ENCODE measurements at places on chromosomes 3 and 15.

GRCh38 chr3:126134219-126134975 lies 46.0 kb downstream of the ALDH1L1 start:
- DNase-seq = no peak

GRCh38 chr3:197380786-197381185 lies 82.4 kb upstream of the DLG1 start:
- DNase-seq = no peak

GRCh38 chr3:86967062-86967461 lies 23.9 kb downstream of the VGLL3 start:
- no peak for DNase-seq

GRCh38 chr3:55879901-55880331 lies 392.8 kb upstream of the WNT5A start:
- DNase-seq = no peak

- DNase-seq = no peak
These were observed 28.5 kb downstream of the MCTP2 start for GRCh38 chr15:94259863-94260262.

- no peak for DNase-seq
These were observed 59.5 kb upstream of the PLXNA1 start for GRCh38 chr3:126923423-126923822.

DNA sequence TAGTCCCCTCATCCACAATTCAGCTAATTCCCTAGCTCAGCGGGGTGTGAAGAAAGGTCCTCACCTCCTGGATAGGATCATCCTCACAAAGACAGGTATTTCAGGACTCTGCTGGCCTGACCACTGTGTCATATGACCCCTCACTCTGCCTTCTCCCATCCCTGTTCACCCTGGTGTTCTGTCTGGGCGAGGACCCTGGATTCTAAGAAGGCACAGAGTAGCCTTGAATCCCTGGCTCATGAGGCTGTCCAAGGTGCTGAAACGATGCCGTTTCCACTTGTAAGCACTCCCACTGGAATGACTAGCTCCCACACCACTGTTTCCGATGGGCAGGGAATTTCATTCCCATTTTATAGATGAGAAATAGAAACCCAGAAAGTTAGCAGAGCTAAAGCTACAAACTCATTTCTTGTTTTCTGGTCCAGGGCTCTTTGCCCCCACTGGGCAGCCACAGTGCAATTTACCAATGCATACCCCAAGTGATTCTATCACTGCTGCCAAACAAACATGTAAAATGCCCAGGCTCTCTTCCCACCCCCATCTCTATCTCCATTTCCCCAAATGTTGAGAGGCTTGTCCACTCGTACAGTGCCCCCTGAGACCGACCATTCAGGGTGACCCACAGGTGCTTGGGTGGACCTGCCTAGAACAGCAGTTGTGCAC lies 83.2 kb downstream of the RAB11A start:
- no peak for DNase-seq

DNA sequence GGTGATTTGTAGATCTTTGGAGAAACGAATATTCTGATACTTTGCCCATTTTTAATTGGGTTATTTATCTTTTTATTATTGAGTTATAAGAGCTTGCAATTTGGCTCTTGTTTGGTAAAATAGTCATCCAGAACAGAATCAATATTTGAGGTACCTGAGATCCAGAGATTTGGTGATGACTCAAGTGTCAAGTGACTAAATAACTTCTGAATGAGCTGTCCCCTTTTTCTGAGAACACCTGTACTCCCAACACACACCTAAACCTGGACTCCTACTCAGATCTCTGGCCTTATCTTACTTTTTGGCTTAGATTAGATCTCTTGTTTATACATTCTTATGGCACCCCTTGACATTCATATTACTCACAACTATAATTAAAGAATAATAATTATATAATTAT lies 3.1 kb upstream of the TRA2B start:
- DNase-seq = no peak

DNA sequence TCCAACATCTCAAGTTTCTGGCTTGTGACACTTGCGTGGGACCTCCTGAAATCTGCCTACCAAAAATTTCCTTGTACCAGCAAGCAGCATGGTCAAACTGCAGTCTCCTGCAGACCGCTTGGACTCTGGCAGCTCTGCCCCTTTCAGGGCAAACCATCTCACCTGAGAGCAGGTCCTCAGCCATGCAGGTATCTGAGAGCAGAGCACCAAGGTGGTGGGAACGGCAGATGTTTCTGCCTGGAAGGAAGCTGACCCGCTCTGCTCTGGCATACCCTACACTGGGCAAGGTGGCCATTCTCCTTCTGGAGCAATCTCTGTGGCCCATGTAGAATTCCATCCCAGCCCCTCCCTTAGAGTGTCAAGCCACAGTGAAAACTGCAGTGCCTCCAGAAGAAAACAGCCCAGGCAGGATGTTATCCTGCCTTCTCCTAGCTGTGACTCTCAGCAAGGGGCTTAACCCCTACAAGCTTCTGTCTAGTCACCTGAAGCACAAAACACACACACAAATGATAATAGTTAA lies 21.6 kb downstream of the MESD start:
- DNase-seq = no peak

- no peak for DNase-seq
These were observed 2.6 kb upstream of the PLA2G4B start for GRCh38 chr15:41836073-41836472.

DNA sequence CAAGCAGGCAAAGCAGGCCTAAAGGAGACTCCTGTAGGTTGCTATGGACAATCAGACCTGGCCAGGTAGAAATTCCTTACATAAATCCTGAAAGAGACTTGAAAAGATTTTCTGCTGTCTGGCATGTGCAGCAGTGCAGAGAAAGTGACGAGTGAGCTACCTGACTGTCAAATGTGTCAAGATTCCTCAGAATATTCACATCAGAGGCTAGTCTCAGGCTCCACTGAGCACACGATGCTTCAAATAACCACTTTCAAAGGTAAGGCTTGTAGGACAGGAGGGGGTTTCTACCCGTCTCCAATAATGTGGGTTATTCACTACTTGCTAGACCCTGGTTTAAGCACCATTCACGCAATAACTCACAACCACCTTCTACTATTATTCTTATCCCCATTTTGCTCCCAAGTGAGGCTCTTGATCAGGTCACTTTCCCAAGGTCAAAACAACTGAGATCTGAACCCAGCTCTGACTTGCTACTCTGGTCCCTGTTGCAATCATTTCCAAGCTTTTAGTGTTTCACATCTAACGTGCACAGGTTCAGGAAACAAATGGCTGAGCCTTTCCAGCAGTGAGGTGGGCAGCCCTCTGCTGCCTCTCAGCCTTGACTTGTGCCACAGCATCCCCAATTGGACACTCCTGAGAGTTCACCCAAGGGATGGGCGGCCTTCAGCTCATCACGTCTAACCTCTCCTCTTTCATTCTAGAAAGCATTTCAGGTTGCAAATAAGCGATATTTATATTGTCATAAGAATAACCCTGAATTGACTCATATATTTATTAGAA lies 329.9 kb upstream of the WNT5A start:
- no peak for DNase-seq

DNA sequence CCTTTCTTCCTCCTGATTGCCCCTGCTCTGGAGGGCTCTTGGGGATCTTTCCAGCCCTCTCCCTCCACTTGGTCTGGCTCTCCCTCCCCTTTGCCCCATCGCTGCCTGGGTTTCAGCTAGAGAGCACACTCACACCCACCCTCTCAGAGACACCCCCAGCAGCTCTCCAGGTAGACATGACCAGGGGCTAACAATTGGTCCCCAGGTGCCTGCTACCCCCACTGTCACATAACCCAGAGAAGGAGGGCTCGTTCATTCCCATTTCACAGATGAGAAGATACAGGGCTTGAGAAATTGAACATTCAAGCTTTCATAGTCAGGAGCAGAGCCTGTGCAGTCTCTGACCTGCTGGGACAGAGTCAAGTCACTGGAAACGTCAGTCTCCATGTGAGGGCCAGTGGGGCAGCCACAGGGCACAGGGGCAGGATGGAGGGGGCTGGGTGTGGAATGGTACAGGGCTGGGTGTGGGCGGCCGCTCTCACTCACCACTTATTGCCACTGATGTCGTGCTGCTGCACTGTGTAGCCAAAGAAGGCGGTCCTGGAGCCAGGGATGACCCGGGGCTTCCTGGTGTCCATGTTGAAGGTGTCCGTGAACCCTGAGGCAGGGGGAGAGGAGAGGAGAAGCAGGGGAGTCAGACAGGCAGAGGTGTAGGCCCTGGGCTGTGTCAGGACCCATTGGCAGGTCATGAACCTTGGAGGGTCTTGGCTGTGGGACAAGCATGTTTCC lies 29.4 kb downstream of the ITGA11 start:
- DNase-seq = no peak

GRCh38 chr15:25568751-25569150 lies 129.9 kb upstream of the UBE3A start:
- DNase-seq = no peak

- no peak for DNase-seq
These were observed 117.9 kb upstream of the RGMA start for GRCh38 chr15:93206893-93207292.

GRCh38 chr15:98131924-98132323 lies 171.4 kb downstream of the ARRDC4 start:
- no peak for DNase-seq

- no peak for DNase-seq
These were observed 111.4 kb downstream of the DLG1 start for GRCh38 chr3:197186887-197187588.

DNA sequence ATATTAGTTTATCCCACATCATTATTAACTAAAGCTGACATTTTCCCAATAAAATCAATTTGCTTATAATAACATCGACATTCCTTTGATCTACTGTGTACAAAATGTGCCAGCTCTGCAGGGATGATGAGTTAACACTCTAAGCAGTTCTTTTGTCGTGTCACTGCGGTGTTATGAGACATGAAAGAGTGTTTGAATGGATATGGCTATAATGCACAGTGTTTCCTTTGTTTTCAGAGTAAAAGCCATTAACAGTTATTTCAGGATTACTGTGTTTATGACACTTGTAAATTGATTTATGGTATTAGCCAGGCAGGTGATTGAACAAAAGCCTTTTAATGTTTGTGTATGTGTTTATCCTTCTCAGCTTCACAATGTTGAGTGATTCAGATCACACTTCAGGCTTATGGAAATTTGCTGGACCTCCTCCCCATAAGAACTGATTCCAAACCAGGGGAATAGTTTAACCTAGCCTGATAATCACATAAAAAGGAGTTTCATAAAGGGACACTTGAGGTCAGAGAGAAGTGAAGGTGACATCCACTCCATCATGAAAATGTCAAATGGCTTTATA lies 115.7 kb downstream of the CHL1 start:
- DNase-seq = no peak

DNA sequence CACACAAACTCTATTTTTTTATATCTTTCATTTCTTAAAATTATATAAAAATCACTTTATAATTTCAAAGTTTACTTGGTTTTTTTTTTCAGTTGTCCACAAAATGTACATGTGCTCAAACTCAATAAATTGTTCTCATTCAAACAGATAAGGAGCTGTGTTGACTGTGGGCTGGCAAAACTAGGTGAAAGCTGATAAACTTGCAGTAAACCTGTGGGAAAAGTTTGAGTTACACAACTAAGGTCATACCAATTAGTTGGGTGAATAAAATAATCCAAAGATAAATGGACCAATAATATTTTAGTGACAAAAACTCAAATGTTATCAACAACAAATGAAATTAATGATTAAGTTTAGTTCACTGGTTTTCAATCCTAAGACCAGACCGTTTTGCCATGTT lies 12.6 kb upstream of the UPK1B start:
- no peak for DNase-seq

DNA sequence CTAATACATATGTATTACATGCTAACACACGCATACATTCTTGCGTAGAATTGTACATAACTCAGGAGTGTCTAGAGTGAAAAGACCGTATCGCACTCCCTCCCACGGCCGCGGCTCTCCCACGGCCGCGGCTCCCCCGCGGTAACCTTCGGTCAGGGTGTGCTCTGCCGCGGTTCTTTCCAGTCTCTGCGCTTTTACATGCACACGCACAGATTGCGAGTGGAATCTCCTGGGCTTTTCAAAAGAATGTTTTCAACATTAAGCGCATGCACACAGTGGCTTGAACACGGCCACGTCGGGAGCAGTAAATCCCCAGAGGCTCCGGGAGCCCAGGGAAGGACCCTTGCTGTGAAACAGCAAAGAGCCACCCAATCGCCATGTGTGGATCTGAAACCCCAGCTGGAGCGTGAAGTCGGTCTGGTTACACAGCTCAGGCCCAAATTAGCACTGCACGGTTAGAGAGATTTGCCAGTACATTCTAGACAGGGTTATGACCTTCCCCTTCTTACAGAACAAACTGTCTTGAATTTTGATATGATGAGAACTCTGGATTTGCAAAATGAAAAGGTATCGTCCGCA lies 805 bp upstream of the RGMA start:
- DNase-seq = no peak

- DNase-seq = no peak
These were observed 30.6 kb upstream of the GPR160 start for GRCh38 chr3:170007031-170007663.

- no peak for DNase-seq
These were observed 230.0 kb downstream of the CDIN1 start for GRCh38 chr15:36809380-36809779.

- no peak for DNase-seq
These were observed 14.8 kb downstream of the GNB4 start for GRCh38 chr3:179436517-179436916.

- no peak for DNase-seq
These were observed 525 bp upstream of the FSTL1 start for GRCh38 chr3:120451272-120451761.

DNA sequence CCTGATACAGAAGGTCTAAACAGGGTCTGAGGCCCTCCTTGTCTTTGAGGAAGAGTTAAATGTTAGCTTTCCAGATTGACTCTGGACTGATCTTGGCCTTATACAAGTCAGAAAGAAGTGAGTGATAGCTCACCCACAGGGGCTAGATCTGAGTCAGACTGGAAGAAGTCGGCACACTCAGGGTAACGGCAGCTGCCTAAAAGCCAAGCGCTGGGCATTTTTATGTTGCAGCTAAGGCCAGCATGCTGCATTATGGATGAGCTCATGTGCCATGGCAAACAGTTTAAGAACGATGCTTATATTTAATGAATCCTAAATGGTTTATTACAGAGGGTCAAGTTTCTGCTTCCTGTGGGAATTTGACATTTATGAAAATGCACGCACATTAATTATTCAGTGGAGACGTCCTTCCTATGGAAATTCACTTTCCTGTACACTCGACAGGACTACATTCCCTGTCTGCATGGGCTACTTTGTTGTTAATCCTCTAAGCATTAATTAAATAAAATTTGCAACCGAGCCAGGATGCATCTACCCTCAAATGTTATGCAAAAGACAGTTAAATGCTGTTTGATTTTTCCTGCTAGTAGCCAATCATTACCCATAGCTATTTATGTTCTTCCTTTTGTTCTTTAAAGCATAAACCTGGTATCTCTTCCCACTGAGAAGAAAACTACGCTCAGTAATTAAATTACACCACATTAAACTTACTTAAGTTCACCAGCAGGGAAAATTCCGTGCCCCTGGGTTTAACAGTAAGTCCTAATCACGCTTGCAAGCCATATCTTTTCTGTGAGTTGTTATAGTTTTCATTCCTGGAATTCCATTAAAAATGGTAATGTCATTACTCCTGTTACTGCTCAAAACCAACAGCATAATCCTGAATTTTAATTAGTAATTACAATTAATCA lies 762.7 kb upstream of the CFAP20DC start:
- DNase-seq = no peak

Measured in activated T-helper 1 cell treated with Interleukin-2 at 50 U/mL for 16 hours (primary cell).